ENCODE measurements at places on chromosomes 16 and 17.

GRCh38 chr16:74291577-74292208 is 4.9 kb upstream of the PSMD7 start:
- DNase-seq: no peak

GRCh38 chr16:49494891-49495566 is 121.4 kb downstream of the C16orf78 start:
- no peak for DNase-seq

DNA sequence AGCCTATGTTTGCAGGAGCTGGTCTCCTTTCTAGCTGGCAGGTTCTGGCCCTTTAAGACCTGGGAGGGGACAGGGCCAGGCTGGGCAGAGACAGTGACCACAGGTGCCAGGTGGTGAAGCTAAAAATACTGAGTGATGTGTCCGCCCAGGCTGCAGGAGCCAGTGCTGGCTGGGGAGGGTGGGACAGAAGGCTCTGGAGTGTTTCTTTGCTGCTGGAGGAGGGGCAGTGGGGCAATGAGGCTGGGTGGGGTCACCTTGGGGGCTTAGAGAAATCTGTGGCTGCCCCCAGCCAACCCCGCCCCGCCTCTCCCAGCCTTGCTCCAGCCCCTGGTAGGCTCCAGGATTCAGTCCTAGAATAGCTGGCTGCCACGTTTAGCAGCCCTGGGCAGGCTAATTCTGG is 30.4 kb upstream of the SBK1 start:
- DNase-seq: no peak

DNA sequence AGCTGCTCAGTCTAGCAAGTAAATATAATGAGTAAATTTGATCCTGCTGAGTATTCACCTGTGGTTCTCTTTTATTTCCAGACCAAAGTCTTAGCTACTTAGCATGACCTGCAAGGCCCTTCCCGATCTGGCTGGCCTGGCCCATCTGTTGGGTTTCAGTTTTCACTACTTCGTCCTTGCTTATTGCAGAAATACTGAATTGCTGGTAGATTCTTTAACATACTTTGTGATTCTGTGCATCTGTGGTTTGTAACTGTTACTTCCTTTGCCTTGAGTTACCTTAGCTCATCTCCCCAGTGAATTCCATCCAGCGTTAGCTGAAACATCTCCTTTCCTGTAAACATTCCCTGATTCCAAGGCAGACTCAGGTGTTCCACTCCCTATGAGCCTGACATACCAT is 131.1 kb downstream of the PHKB start:
- DNase-seq: no peak

DNA sequence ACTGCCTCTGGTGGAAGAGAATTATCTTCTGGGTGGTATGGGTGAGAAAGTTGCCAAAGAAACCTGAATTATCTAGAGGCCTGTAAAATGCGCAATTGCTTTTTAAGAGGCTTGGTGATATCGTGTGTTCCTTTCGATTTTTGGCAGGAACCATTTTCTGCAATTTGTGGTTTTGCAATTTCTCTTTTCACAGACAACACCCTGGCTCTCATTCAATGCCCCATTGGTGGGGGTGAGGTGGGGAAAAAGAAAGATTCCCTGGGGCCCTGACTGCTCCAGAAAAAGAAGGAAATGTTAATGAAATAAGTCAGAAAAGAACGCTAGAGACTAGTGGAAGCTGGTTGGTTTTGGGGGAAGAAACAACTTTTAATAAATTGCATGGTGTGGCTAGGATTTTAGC is 77.4 kb downstream of the ANKFN1 start:
- DNase-seq: peak; percentile 2

DNA sequence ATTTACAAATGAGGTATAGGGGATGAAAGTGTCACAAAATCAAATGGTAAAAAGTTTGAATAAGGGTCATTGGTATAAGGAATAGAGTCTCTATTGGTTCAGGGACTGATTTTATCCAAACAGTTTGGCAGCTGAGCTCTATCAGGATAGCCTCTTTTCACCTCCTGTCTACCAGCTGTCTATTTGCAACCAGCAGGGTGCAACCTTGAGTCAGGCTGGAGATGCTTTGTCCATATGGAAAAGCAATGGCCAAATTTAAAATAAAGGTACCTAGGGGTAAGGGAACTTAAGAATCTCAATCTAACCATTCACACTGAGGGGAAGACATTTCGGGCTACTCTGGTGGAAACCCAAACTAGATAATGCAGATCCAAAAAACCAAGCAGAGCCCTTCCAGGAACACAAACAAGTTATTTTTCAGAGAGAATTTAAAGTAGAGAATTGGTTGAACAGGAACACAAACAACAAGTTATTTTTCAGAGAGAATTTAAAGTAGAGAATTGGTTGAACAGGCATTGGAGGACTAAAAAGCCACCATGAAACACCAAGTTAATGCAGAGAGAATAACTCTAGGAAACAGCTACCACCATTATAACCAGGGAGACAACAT is 12.6 kb upstream of the CA10 start:
- DNase-seq: no peak

DNA sequence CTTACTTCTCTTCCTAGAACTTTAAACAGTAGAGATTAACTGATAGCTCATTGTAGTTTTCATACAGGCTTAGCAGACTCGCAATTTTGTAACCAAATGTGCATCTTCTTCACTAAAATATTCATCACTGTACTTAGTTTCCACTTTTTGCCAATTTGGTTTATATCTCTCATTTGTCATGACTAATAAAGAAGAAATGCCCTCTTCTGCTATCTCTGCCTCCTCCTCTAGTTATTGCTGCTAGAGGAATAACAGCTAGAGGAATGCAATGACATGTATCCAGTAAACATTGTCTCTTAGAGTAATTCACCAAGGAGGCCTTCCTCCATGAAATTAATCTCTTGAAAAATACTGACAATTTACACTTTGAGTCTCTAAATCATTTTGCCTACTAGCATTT is 115.5 kb upstream of the COX10 start:
- DNase-seq: no peak

DNA sequence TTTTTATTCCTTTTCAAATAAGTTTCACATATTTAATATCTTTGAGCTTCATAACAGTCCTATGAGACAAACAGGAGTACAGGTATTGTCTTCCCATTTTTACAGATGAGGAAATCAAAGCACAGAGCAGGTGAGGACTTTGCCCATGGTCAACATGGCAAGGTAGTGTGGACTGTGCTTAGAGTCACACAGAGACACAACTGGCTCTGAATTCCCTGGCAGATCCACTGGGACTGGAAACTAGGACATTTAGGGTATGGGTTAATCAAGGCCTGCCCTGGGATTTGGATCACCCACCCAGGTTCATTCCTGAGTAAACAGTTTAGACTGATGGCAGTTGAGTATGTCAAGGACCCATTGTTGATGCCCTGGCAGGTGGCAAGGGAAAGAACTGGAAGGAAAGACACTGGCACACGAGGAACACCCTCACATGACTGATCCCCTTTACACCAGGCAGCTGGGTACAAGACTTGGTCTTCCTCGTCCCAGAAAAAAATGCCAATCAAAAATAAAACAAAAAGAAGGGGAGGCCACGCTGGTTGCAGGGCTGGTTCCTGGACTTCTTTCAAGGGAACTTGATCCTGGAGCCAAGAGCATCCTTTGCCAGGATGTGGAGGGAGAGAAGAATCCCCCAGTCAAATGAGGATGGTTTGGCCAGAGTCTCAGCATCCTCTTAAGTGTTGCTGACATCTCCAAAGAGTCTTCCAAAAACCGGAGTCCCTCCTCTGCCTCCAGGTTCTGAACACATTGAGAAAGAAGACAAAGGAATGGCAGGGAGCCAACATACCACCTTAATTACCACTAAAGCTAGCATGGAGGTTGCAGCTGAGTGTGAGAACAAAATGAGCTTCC is 34.9 kb downstream of the CHD9 start:
- DNase-seq: no peak

GRCh38 chr17:75615301-75615700 is 17.9 kb upstream of the SMIM5 start:
- no peak for DNase-seq

GRCh38 chr17:70405492-70406220 is 236.3 kb downstream of the KCNJ2 start:
- DNase-seq: peak; percentile 91

DNA sequence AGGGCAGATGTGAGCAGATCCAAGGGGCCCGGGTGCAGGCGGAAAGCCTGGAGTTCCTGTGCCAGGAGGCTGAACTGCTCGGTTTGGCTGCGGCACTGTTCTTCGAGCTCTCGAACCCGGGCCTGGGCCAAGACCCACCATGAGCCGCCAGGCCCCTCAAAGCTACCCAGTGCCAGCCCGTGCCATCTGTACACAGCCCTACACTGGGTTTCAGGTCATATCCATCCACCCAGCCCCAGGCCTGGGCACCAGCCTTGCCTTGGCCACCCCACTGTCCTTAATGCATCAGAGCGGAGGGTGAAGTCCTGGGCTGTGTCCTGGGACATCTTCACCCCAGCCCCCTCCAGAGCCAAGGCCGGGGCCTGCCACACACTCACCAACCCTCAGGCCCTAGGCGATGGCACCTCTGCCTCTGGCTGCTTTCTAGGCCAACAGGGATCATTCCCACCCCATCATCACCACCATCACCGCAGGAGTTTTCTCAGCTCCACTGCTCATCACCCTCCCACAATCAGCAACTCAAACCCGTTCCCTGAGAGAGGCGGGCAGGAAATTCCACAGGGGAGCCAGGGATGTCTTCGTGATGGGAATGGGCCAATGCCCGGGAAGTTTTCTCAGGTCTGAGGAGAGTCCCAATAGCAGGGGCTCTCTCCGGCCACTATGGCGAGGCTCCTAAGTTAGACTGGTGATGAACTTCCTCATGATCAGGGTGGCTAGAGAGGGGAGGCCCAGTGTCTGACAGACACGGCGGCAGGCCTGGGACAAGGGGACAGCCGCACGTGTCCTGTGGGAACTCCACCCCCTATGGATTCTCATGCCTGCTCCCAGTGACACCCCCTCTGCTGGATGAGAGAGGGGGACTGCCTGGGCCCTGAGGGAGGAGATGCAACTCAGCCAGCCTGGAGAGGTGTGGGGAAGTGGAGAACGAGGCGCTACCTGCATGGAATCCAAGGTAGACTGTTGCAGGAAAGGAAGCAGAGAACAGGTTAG is 9.1 kb downstream of the TSPOAP1 start:
- no peak for DNase-seq

DNA sequence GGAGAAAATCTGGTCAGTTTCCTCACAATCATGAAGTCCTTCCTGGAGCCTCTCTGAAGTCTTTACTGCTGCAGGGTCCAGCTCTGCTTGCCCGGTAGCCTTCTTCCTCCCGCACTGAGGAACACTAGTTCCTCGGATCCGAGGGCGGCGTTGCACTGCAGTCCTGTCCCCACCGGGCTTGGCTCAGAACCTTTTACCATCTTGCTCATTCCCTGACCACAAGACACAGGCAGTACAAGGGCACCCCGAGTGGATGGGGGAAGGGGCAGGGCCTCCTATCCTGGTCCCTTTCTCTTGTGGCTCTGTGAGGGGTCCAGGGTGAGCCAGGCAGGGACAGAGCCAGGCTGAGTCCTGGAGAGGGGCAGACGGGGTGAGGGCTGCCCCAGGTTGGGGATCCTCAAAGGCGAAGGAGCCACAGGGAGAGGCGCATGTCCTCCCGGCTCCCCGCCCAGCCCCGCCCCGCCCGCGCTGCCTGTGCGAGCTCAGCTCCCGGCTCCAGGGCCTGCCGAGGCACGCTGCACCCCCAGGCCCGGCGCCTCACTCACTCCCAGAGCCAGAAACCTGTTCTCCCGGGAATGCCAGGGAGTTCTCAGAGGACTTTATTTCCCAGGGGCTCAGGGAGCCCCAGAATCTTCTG is 1.5 kb downstream of the FOXN1 start:
- no peak for DNase-seq

- no peak for DNase-seq
Measured at GRCh38 chr17:68458260-68459036, 1.2 kb upstream of the WIPI1 start.

DNA sequence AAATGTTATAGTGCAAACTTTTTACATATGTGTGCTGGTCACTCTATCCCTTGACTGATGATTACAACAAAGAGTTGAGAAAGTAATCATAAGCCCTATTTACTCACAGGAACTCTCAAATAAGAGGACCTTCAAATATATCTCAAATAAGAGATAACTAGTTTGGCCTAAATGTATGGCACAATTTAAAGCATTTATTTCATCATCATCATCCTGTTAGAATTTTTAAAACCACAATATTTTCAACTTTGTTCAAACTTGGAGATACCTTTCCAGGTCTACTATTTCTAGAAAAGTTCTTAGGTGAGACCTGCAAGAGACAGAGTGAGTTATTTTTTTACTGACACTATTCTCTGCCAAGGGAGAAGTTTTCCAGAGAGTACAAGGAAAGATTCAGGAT is 5.5 kb downstream of the CPPED1 start:
- DNase-seq: no peak

GRCh38 chr16:89253548-89254287 is 36.2 kb downstream of the ZNF778 start:
- DNase-seq: no peak

DNA sequence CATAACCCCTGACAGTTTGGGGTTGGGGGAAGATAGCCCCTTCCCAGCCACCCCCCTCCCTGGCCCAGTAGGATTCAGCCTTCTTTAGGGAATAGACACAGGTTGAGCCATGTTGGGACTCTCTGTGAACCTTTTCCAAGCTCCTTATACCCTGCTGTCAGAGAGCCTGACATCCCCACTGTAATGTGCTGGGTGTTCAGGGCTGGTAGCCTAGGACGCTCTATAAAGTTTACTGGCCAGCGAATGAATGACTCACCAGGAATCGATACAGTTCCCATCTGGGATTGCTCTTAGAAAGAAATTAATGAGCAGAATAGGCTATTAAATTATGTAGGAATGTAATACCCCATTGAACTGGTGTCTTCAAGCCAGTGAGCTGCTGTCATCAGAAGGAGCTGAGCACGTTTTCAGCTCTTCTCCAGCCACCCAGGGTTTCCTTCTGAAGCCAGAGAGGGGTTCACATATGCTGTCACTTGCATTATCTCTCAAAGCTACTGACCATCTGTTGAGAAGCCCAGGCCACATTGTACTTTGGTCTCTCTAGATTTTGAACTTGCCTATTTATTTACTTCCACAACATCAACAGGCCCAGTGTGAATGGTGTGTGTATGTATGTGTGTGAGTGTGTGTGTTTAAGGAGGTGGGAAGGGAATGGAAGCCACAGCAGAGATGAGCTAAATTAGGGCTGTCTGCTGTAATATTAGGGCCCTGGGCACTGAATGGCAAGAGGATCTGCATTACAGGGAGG is 64.9 kb downstream of the SPACA3 start:
- DNase-seq: no peak

GRCh38 chr17:38719943-38720641 is 10.0 kb upstream of the CISD3 start:
- DNase-seq: no peak

GRCh38 chr17:17722906-17723353 is 41.7 kb downstream of the RAI1 start:
- no peak for DNase-seq

DNA sequence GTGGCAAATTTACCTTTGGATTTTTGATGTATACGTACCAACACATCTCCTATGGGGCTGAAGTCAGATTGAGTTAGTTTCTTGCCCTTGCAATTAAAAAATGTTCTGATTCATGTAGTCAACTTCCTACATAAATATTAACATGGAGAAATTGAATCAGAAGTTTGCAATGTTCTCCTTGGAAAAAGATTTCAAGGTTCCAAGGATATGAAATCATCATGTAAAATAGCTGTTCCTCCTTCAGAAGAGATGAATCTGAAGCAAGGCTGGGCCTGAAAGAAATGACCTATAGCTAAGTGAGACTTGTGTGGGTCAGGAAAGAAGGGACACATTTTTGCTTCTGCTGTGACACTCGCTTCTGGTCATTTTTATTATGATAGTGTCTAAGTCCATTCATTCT is 131.7 kb downstream of the RGS9 start:
- DNase-seq: no peak

GRCh38 chr16:67598527-67598926 is 36.2 kb downstream of the CTCF start:
- no peak for DNase-seq

GRCh38 chr16:81833751-81834150 is 54.7 kb downstream of the PLCG2 start:
- DNase-seq: no peak
